ENCODE measurements at places on chromosomes 16 and 17.

- no peak for DNase-seq
These were observed 3.4 kb downstream of the ALDOA start for GRCh38 chr16:30068750-30069610.

GRCh38 chr17:64470625-64471024 is 21.7 kb downstream of the MILR1 start:
- no peak for DNase-seq

DNA sequence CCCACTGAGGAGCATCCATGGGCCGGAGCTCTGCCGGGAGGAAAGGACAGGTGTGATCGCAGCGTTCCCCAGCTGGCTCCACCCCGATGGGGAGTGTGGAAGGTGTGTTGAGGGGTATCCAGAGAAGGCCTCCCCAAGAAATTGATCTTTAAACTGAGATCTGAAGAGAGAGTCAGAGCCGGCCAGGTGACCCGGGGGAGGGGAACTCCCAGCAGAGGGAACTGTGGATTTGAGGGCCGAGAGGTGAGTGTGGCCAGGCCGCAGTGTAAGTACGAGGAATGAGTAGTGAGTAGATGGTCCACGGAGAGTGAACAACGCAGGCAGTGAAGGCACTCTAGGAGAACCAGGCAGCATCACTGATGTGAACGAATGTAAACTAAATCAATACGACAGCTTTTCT is 80.2 kb downstream of the RPTOR start:
- no peak for DNase-seq

DNA sequence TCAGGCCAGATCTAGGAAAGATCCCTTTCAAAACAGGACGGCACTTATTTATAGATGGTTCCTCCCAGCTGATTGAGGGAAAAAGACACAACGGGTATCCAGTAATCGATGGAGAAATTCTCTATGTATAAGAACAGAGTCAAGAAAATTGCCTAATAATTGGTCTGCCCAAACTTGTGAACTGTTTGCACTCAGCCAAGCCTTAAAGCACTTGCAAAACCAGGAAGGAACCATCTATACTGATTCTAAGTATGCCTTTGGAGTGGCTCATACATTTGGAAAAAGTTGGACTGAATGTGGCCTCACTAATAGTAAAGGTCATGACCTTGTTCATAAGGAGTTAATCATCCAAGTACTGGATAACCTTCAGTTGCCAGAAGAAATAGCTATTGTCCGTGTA is 5.9 kb downstream of the HPR start:
- DNase-seq = no peak

- no peak for DNase-seq
These were observed 4.8 kb upstream of the ADAT1 start for GRCh38 chr16:75627851-75628250.

GRCh38 chr17:19590451-19590850 is 56.8 kb downstream of the SLC47A1 start:
- no peak for DNase-seq

- no peak for DNase-seq
These were observed 13.4 kb upstream of the CRISPLD2 start for GRCh38 chr16:84806256-84806889.

DNA sequence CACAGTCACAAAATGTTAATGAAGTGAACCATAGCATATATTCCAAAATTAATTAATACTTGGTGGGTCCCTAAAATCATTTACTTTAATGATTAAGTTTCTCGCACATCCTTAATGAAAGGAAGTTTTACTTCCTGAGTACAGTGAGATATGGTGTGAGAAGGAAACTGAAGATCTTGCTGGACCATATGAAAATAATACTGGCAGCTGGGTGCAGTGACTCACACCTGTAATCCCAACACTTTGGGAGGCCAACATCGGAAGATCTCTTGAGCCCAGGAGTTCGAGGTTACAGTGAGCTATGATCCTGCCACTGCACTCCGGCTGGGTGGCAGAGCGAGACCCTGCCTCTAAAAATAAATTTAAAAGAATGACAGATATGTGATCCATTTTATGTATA is 62.5 kb downstream of the ABCA8 start:
- no peak for DNase-seq

GRCh38 chr17:82170412-82170961 is 42.2 kb downstream of the CCDC57 start:
- DNase-seq = no peak

DNA sequence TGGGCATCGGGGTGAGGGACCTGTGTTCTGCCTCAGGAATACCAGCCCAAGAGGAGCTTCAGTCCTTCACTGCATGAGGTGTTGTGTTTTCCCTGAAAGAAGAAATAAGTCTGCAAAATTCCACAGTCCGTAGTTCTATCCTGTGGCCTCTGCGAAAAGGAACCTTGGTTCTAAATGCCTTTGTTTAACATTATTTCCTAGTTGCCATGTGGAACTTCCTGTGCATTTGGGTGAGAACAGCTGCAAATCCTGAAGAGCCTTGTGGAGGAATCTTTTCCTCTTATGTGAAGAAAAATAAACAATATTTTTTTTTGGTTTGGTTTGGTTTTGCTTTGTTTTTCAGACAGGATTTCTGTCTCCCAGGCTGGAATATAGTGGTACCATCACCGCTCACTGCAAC is 9.8 kb downstream of the PSKH1 start:
- no peak for DNase-seq

DNA sequence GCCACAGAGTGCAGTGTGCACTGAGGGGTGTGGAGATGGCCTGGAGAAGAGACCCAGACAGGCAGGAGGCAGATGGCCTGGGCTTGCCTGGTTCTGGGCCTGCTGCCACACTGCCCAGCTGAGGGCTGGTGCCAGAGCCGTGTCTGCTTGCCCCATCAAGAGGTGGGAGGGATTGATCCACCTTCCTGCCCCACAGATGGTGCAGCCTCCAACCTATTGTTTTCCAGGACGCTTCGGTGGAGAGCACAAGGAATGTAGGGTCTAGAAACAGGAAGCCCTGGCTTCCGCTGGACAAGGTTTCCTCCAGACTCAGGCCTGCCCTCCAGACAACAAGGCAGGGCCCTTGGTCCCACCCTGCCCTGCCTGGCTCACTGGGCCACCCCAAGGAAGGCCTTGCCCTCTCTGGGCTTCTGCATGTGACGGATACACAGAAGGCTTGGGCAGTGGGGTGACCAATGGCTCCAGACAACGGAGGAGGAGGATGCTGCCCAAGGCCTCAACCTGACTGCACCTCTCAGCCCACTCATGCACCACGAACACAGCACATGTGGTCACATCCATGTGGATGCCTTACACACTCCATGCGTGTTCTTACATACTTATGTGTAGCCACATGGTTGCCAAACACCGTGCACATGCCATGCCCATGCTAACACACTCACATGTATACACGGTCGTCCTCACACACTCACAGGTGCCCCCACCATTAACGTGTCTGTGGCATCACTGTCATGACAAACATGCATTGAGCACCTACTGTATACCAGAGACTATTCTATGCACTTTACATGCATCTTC is 6.5 kb upstream of the CDH5 start:
- DNase-seq = no peak

DNA sequence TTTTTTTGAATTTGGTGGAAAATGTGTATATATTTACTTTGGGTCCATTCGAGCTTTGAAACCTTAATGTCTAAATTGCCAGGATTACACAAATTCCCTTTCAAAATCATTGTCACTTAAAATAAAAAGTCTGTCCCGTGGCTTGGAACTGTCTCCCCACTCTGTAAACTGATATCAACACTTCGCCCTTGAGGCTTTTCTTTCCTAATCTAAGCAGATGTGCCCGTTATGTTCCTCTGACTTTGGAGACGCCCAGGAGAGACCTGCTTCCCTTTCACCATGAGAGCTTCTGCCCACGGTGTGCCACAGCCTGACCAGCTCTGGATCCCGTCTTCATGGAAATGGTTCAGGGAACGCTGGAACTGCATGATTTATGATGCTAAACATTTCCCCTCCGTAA is 151.3 kb downstream of the C16orf95 start:
- DNase-seq = no peak

DNA sequence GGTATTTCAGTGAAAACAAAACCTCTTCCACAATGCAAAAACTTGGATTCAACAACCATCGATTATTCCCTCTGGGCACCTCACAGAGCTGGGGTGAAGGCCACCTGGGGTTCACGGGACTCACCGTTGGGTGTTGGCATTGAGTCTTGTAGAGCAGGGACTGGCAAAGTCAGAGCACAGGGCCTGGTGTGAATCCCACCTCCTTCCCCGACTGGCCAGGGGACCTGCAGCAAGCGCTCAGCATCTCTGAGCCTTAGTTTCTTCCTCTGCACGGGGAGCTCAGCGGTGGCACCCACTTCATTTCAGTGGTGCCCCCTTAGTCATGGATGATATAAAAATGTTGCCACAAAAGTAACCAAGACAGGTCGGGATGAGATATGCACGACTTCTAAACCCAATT is 100.4 kb downstream of the METRNL start:
- DNase-seq = no peak
